ENCODE measurements at places on chromosomes 12 and 14.

DNA sequence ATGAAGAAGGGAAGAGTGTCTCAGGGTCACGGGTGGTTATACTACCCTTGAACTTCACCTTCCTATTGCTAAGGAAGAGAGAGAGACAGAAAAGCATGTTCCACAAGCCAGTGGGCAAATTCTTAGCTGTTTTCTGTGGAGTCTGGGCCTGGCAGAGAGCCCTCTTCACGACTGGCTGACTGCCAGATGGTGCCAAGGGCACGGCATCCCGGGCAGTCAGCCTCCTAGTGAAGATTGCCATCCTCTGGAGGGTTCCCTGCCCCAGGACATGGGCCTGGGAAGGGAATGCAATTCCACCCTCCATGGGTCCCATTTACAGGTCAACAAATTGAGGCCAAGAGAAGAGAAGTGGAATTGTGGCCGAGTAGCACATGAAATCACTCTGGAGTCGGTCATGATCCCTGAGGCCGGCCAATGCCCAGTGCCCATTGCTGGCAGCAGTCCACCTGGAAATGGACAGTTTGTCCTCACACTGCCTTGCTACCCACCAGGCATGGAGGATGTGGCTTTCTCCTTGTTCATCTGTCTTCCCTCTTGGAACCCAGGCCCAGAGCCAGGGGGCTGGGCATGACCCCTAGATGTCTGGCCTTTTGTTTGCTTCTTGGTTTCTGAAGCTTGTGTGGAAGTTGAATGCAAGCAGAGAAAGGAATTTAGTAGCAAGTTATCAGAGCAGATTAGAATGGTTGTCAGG lies 9.9 kb downstream of the TUNAR start:
- no peak for DNase-seq

DNA sequence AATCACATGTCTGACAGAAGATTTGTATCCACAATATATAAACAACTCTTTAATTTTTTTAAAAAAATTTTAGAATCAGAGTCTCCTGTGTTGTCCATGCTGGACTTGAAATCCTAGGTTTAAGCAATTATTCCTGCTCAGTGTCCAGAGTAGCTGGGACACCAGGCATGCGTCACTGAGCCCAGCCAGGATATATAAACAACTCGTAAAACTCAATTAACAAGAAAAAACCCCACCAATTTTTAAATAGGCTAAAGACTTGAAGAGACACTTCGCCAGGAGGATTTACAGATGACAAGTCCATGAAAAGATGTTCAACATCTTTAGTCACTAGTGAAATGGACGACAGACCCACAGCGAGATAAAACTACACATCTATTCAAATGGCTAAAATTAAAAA lies 2.0 kb upstream of the SCN8A start:
- DNase-seq, result no peak

DNA sequence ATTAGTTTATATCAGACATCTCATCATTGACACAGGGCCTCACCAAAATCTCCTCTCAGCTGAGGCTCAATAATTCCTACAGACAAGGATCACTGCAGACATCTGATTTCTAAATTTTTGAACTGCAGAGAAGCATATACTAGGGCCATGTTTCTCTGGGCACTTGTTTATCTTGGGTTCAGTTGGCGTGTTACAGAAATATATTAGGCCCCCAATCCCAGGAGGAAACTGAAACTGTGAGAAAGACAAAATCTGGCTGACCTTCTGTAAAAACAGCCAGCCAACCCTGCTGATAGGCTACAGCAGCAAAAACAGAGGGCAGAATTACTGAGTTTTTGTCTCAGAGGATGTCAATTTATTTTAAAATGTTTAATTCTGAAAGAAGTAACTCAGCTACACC lies 634.6 kb downstream of the ETNK1 start:
- DNase-seq, result no peak

DNA sequence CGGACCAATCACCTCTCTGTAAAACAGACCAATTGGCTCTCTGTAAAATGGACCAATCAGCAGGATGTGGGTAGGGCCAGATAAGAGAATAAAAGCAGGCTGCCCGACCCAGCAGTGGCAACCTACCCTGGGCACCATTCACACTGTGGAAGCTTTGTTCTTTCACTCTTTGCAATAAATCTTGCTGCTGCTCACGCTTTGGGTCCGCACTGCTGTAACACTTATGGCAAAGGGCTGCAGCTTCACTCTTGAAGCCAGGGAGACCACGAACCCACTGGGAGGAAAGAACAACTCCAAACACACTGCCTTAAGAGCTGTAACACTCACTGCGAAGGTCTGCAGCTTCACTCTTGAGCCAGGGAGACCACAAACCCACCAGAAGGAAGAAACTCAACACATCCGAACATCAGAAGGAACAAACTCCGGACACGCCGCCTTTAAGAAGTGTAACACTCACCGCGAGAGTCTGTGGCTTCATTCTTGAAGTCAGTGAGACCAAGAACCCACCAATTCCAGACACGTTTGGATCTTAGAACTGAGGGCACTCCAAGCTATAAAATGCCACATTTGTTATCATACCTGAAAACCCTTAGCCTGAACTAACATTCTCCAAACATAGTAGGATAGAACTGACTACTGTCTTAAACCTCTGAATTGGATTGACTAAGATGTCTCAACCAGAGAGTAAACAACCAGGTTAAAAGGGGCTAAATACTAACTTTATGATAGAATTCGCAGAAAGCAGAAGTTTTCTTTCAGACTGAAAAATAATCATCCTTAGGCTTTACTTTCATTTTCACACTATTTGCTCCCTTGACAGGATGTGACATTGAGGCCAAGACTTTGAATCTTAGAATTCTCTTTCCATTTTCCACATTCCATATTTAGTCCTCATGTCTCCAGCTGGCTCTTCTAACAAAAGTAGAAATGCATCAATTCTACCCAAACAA lies 33.6 kb downstream of the CDKL1 start:
- DNase-seq, result no peak

DNA sequence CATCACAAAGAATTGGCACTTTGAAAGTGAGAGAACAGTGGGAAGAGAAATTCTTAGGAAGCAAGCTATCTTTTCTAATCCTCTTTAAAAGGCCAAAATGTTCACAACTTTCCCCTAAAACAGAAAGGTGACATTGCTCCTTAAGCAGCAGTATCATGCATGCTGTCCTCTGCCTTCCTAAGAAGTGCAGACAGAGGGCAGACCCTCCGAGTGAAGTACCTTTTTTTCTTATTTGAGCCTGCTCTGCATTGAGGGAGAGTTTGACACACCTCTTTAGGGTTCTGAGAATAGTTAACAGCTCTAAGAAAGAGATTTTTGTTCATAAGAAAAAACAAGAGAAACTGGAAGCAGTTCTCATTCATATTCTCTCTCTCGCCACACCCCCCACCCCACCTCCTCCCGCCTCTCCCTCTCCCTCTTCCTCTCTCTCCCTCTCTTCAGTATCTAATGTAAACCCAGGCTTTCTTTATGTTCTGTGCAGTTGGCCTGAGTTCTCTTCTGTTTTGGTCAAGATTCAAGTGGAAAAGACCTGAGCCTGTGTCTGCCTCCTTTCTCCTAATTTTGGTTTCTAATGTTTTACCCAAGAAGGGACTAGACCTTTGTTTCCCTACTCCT lies 709.1 kb downstream of the DIO2 start:
- no peak for DNase-seq

GRCh38 chr14:58367296-58367695 lies 28.4 kb upstream of the TOMM20L start:
- no peak for DNase-seq

DNA sequence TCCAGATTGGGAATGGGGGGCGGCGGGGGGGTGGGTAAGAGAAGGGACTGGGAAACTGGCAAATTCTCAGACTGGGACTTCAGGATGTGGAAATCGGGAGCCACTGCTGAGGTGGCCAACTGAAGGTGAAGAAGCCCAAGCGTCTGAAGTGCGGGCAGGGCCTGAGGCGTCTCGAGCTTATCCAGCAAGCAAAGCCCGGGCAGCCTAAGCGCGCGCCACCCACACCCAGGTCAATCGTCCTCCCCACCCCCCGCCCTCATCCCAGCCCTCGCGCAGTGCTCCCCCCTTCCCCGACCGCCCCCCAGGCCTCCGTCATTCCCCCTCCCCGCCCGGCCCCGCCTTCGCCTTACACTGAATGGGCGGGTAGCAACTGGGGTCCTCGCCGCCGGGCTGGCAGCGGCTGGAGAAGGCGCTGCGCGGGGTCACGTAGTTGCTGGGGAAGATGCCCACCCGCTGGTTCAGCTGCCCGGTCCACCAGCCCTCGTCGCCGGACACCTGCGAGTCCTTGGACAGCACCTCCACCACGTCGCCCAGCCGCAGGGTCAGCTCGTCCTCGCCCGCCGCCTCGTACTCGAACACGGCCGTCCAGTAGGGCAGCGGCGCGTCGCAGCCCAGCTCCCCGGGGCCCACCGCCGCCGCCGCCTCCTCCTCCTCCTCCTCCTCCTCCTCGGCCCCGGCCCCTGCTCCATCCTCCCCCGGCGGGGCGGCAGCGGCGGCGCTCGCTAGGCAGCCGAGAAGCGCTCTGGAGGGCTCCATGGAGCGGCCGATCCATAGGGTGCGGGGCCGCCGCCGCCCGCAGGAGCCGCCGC lies 693 bp downstream of the MAP3K9 start:
- no peak for DNase-seq

DNA sequence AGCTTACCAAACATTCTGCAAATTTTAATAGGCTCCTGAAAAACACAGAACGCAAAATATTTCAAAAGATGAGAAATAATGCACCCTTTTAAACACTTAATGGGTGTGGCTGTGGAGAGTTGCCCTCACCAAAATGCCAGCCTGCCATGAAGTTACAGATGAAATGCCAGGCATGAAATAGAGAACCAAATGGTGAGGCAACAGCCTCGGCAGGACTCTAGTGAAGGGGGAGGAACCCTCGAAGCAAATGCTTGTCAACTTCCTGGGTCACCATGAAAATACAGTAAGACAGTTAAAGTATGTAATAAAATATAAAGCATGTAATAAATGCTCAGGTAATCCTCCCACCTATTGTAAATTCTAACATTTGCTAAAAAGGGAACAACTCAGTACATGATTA lies 24.1 kb downstream of the DUSP16 start:
- no peak for DNase-seq

DNA sequence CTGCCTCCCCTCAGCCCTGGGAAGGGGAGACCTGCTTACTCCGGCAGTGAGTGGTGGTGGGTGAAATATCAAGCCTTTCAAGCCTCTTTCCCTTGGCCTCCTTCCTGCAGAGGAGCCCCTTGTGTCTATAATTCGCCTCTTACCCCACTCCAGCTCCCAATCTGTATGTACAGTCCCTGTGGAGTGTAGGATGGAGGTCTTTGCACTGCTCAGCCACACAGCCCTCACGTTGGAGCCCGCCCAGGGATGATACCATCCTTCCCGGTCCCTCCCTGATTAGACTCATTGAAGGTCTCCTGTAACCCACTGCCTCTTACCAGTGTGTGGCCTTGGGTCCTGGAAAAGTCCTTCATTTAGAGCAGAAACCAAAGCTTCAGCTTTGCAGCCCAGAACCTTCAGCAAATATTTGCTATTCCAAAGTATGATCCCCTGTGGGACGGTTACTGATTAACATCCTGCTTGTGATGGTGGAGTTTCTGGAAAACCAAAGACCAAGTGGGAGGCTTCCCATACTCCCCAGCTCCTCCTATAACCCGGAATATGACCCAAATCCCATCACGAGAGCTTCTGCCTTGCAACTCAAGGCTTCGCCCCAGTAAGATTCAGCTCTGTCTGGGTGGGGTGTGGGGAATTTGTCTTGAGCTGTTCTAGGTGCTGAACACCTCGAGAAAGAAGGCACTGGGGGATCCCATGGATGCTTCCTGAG lies at the start of gene SERPINA10:
SERPINA10 (minus strand) TSS at position 397 of the 706 bp plus-strand sequence. CDS start 2,675 bp downstream, outside the sequence.
- DNase-seq, result no peak

- no peak for DNase-seq
These were observed 54.6 kb downstream of the PAH start for GRCh38 chr12:102862486-102862885.

- DNase-seq, result no peak
These were observed 50.7 kb downstream of the DIP2B start for GRCh38 chr12:50555471-50555885.

DNA sequence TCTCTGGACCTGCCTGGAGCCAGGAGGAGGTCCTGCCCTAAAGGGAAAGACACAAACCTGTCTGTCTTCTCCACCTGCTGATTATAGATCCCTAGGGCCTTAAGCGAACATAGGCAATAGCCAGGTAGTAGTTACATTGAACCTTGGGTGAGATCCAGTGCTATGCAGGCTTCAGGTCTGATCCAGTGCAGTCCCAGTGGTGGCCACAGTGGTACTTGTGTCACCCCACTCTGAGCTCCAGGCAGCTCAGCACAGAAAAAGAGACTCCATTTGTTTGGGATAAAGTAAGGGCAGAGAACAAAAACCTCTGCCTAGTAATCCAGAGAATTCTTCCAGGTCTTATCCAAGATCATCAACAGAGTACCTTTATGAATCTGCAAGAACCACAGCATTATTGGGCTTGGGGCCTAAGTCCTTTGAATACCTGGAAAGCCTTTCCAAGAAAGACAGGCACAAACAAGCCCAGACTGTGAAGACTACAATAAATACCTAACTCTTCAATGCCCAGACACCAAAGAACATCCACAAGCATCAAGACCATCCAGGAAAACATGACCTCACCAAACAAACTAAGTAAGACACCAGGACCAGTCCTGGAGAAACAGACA lies 60.4 kb upstream of the KTN1 start:
- DNase-seq, result no peak

DNA sequence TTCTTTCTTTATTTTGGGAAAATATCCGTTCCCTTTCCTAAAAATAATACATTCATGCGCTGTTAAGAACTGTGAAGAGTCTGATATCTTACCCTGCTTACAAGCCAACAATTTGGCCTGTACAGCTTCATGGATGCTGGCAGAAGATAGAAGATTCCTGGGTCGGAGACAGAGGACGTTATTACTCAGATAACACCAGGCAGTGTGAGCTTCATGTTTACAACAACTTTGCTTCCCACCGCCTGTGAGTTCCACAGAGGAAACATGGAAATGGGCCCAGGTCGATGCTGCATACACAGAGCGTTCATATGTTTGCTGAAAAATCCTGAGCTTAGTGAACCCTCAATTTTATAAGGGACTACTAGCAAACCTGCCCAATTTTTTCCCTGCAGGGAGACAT lies 705.6 kb upstream of the SEL1L start:
- DNase-seq, result no peak

DNA sequence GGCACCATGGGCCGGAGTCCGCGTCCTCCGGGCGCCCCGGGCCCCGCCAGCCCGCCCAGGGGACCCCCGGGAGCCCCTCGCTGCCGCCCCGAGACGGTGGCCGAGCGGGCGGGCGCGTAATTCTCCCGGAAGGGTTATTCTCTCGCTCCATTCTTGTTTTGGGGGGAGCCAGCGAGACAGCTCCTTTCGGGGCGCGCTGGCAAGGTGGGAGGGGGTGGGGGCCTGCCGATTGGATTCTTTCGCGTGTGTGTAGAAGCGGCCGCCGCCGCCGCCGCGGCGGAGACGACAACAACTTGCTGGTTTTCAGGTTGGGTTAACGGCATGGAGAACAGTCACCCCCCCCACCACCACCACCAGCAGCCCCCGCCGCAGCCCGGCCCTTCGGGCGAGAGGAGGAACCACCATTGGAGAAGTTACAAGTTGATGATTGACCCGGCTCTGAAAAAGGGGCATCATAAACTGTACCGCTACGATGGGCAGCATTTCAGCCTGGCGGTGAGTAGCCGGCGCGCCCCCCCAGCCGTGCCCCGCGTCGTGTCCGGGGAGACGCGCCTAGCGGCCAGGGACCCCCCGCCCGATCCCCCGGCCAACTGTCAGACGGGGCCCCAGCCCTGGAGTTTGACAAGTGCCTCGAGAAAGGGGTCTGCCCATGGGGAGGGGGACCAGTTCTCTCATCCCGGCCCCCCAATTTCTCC lies 755 bp downstream of the SETD1B start:
- no peak for DNase-seq
